NCI-H1092 (cell line): ENCODE measurements at places on chromosomes 11 and 22.
A peak's percentile ranks its signal among the peaks of the same experiment; 100 is the strongest.

DNA sequence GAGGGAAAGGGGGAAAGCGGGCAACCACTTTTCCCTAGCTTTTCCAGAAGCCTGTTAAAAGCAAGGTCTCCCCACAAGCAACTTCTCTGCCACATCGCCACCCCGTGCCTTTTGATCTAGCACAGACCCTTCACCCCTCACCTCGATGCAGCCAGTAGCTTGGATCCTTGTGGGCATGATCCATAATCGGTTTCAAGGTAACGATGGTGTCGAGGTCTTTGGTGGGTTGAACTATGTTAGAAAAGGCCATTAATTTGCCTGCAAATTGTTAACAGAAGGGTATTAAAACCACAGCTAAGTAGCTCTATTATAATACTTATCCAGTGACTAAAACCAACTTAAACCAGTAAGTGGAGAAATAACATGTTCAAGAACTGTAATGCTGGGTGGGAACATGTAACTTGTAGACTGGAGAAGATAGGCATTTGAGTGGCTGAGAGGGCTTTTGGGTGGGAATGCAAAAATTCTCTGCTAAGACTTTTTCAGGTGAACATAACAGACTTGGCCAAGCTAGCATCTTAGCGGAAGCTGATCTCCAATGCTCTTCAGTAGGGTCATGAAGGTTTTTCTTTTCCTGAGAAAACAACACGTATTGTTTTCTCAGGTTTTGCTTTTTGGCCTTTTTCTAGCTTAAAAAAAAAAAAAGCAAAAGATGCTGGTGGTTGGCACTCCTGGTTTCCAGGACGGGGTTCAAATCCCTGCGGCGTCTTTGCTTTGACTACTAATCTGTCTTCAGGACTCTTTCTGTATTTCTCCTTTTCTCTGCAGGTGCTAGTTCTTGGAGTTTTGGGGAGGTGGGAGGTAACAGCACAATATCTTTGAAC, 6.8 kb downstream of the MALAT1 start:
- DNase-seq: no peak

DNA sequence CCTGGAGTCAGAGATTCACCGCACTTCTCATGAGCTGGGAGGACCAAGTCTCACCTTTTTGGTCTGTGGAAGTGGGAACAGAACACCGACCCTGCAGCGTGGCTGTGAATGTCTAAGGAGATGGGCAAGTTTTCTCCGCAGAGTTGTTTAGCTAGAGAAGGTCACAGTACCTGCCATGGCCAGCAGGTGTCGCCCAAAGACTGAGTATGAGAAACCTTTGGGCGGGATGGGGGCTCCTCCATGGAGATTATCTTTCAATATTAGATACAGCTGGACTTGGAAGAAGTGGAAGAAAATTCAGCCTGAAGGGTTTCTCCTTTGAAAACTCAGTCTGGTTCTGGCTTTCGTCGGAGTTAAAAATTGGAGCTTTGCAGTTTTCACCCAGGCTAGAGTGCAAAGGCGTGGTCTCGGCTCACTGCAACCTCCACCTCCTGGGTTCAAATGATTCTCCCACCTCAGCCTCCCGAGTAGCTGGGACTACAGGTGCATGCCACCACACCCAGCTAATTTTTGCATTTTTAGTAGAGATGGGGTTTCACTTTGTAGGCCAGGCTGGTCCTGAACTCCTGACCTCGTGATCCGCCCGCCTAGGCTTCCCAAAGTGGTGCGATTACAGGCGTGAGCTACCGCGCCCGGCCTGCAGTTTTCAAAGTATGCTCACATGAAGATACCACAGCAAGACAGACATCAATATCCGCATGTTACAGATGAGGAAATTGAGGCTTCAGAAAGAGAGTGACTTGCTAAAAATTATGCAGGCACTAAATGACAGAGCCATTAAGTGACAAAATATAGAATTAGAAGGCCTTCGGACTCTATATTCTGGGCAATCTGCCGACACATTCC, 10.7 kb upstream of the DSCAML1 start:
- peak; percentile 66 for DNase-seq

GRCh38 chr11:94694309-94695060, 73.7 kb upstream of the AMOTL1 start:
- DNase-seq: no peak

DNA sequence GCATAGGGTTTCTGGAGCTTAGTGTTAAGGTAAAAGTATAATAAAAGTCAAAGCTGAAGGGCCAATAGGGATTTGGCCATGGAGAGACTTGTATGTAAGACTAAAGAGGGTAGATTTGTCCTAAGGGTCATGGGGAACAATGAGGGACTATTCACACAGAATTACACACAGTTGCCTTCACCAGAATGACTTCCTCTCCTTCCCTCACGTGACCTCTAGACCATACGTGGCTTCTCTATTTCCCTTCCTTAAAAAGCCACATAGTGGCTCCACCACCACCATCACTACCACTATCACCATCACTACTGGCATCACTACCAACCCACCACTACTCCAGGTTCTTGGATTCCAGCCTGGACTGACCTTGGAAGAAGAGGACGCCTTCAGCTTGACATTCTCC, 2.8 kb downstream of the HPX start:
- DNase-seq: no peak

GRCh38 chr11:112005422-112006094, 19.6 kb upstream of the DLAT start:
- DNase-seq: no peak

DNA sequence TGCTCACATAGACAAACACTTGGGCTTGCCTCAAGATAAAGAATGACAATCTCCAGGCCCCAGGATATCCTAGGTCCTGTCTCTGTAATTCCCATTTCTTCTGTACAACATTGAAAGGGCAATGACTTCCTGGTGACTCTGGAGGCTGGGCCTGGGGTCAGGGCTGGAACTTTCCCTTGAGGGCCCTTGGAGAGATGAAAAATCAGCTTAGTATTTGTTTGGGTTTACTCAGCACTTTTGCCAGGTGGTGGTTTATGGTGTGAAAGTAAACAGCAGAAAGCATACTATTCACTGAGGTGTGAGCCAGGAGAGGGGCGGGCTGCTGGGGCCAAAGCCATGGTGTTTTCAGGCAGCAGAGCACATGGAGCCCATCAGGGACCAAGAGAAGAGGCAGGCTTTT, 214.7 kb upstream of the NARS2 start:
- no peak for DNase-seq

- no peak for DNase-seq
These were observed 4.3 kb upstream of the ATP5MGL start for GRCh38 chr22:42644422-42645340.

DNA sequence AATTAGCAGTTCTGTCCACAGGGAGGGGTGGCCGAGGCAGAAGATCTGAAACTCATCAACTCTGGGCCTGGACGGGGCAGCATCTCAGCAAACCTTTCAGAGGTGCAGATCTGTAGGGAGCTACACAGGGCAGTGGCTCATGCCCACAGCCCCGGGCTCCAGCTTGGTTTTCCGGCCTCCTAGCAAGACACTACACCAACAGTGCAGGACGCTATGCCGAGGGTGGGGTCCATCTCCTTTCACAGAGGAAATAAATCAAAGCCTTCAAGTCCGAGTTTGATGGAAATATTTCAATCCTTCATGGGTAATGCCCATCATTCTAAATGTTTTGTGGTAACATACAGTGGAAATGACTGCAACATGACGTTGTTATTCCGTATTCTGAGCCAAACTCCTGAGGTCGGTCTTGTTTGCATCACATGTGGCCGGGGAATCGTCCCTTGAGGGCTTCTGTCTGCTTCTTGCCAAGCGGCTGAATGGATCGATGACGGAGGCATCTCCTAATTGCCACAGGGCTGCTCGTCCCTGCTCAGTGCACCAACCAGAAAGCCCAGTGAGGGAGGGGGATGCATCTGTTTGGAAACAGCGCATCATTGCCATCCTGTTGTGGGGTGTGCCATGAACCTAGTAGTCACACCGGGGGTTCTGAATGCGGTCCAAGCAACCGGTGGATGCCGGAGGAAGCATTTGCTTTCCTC, 30.0 kb downstream of the LINC01488 start:
- no peak for DNase-seq

DNA sequence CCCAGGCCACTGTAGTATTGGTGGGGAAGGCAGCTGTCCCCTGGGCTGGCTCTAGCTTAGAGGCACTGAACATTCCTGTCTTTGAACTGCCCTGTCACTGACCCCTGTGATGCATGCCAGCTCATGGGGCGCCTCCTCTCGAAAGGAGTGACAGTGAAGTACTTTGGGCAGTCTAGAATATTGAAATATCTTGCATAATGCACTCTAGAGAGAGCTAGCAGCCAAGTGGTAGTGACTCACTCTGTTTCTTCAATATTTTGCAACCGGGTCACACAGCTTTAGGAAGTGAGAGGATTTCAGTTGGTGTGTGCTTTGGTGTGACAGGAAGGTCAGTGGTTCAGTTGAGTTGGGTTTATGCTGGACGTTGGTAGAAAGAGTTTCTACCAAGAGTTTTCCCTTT, 35.5 kb upstream of the ST14 start:
- DNase-seq: no peak

DNA sequence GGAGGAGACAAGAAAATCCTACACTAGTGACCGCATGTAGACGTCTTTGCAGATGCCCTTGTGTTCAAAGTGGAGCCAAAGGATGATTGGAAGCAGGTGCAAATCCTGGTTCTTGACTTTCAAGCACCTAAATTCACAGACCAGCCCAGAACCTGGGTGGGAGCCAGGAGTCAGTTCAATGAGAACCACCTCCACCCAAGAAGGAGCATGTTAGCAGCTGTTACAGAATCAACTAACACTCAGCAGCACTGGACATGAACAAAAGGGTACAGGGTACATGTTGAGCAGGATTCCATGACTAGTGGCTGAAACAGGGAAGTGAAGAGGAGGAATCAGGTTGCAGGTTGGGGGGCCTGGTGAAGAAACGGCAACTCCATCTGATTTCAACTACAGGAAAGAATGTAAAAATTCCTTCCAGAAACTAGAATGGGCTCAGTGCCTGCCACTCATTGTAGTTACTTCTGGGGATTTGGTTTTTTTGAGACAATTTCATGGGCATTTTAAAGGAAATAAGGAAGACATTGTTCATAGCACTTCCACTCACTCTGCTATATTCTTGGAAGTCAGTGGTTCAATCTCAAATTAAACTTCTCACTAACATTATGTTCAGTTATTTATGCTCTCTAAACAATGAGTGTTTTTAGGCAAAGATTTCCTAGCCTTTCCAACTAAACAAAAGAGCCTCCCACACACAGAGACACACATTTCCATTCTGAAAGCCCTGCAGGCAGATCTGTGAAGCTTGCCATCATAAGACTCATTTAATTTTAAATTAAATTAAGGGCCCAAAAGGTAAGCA, 173.3 kb downstream of the CADM1 start:
- no peak for DNase-seq

DNA sequence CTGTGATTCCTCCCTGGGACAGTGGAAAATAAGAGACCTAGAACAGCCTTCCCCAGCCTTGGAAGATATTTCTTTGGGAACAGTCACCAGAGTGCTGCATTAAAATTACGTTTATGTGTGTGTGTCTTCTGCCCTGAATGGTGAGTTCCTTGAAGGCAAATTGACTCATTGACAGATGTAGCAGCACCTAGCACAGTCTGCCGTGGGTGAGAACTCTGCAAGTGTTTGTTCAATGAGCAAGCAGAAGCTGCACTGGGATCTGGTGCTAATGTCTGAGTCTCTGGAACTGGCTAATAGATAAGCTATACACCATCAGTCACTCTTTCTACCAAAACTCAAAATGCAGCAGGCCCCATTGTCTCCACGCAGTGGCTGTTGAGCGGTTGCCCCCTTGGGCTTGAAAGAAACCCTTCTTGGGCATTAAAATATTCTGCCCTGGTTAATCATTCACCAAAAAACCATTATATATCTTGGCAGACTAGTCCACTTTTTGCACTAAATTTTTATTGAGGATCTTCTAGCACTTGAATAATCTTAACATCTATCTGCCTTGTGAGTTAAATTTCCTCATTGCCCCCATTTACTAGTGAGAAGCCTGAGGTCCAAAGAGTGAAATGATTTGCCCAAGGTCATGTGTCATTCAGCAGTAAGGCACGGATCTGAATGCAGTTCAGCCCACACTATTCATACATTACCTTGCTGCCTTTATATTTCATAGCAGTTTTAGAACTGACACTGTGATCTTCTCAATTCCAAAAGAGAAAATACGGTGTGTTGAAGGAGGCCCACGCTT, 87.8 kb upstream of the GALNT18 start:
- DNase-seq: no peak

DNA sequence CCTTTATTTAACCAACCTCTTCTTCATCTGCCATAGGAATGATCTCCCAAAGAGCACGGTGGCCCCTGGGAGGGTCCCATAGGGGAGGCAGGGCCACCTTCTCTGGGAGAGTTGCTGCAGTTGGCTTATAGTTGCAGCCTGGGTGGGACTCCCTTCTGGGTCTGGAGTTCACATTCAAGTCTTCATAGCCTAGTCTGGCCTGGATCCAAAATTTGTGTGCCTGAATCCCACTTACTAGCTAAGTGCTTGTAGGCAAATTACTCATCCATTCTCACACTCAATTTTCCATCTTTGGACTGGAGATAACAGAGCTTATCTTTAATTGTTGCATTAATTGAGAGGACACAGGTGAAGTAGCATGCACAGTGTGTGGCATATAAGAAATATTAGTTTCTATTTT, 163.6 kb downstream of the GRIK4 start:
- no peak for DNase-seq

DNA sequence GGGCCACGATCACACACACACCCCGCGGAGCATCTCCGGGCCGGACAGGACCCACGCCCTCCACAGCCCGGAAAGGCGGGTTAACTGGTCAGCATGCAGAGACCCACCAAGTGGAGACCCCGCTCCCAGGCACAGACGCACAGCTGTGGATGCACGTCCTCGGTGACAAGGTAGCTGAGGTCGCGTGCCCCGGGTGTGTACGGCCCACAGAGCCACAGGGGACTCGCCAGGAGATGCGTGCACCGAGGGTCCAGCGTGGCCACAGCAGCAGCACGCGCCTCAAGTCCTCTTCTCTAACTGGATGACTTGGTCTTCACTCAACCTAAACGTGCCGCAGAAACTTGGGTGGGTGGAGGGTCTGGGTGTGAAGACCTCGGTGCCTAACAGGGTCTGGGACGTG, 5.5 kb downstream of the H19 start:
- DNase-seq: no peak

GRCh38 chr22:34950489-34950888, 115.5 kb upstream of the ISX start:
- DNase-seq: no peak

- peak; percentile 26 for DNase-seq
These were observed 816 bp downstream of the PDE3B start for GRCh38 chr11:14644226-14645014.

- DNase-seq: peak; percentile 26
These were observed 1496.5 kb downstream of the FAM181B start for GRCh38 chr11:81237139-81237538.

GRCh38 chr11:74479732-74480123, 12.4 kb upstream of the KCNE3 start:
- DNase-seq: no peak

GRCh38 chr11:27209562-27210005, 153.4 kb downstream of the CCDC34 start:
- DNase-seq: peak; percentile 4
